ENCODE measurements at places on chromosomes 4 and X.
A peak's percentile ranks its signal among the peaks of the same experiment; 100 is the strongest.

DNA sequence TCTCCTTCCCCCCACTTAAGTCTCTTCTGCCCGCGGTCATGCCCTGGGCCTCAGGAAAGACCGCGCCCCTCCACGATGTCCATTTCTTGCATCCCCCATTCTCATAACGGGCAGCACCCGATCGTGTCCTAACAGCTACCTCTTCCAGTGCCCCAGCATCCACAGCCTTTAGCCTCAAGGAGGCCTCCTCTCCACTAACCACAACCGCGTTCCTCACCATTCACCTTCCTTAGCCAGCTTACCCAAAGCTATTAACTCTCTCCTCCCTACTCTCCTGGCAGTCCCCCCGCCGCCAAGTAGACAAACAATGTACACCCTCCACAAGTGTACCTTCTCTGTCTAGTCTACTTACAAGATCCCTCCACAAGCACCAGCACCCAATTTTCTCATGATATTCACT, 58.6 kb upstream of the PAGE5 start:
- DNase-seq: no peak

DNA sequence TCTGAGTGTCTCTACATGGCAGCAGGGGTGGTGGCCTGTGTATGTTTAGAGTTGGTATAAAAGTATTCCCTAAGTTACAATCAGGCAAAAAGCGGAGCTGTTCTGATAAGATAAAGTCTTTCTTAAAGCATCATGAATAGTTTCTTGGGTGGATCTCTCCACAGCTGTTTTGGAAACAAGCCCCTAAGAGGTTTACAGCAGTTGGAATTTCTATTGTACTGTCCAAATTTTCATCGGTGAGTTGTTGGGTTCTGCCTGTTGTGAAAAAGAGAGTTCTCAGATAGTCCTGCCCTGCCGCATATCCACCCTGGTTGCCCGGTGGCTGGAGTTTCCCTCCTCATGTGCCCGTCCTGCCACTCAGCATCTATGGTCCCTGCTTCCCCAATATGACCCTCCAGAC, 50.1 kb downstream of the C4orf51 start:
- DNase-seq: no peak

DNA sequence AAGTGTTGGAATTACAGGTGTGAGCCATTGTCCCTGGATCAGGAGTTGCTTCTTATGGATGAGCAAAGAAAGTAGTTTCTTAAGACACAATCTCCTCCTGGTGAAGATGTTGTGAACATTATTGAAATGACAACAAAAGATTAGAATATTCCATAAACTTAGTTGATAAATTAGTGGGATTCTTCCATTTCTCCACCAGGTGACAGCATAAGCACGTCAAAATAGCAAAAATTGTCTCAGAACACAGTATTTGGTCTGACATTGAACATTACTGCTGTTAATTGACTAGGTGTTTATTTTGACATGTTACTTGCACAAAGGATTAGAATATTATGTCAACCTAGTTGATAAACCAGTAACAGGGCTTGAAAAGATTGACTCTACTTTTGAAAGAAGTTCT, 21.6 kb downstream of the CLDN34 start:
- no peak for DNase-seq

DNA sequence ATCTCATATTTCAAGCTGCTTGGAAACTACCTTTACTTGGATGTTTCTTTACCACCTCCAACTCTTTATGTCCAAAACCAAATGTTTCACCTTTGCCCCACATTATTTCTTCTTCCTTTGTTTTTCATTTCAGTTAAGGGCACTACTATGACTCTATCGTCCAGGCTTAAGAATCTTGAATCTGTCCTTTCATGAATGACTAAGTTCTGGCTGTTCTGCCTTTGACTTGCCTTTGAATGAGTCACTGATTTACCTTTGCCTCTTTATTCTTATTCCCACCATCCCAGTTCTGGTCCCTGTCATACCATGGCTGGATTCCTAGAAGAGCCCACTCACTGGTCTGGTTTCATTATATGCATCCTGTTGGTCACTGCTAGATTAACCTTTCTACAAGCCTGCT, 30.6 kb upstream of the PLAC1 start:
- peak; percentile 91 for DNase-seq

DNA sequence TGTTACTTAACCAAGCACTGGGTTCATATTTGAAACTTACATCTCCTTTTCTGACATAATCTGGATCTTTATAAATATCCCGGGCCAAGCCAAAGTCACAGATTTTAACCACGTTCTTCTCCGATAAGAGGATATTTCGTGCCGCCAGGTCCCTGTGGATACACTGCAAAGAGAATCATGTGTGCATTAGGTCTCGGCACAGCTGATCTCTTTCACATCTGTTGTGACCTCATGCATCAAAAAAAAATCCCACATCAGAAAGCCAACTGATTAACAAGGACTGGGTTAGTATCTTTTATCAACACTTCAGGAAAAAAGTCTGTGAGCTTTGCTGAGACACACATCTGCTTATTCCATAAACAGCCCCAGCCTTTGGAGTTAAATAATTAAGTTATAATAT, 35.5 kb downstream of the KDR start:
- no peak for DNase-seq

DNA sequence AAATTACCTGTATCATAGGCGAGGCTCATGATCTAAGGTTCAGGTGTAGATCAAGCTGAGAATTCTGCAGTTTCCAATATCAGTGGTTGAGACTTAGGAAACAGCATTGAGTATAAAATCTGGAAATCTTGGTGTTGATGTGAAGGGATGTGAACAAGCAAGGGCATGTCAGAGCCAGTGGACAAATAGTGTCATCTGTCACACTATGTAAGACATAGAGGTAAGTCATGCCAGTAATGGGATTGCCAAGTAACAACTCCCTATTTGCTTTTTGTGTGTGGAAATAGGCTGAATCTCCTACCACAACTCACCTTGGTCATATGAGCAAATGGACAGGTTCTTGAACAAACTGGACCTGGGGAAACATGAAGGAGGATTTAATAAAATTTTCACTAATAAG, 334.5 kb upstream of the EMCN start:
- DNase-seq: no peak

- no peak for DNase-seq
Observed at GRCh38 chr4:16262188-16262587, 35.9 kb upstream of the TAPT1 start.

GRCh38 chr4:147724468-147725201, 7.3 kb upstream of the ARHGAP10 start:
- DNase-seq: no peak

GRCh38 chrX:149363965-149364364, 141.1 kb downstream of the IDS start:
- no peak for DNase-seq

DNA sequence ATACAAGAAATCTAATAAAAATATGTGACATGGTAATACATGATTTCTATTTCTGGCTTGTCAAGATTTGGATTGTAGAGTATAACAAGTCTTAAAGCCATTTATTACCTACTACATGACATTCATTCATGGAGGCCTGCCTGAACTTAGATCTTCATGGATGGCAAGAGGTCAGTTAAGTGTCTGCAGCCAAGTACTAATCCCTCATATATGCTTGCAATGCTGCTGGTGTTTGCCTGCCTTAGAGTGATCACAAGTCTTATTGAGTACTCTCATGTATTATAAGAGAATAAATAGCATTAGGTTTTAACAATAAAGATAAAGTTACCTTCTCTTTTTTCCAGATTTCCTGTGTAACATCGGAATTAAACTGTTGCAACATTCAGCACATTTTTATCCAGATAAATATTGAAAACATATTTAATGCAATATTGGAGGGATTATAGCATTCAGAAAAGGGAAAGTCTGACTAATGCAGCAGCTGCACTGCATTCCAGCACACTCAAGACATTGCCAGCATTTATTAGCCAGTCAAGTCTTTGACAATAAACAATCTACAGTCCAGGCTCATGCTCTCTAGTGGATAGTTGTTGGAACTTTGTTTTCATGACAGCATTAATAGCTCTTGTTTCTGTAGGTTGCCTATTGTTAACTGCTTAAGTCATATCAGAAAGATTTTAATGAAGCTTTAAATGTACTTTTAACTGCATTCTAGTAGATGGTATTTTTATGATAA, 737.1 kb downstream of the FAT4 start:
- peak; percentile 18 for DNase-seq

GRCh38 chrX:30835373-30835772, 53.7 kb downstream of the TAB3 start:
- no peak for DNase-seq

GRCh38 chr4:1367230-1367935, 20.4 kb downstream of the UVSSA start:
- DNase-seq: no peak

- no peak for DNase-seq
Observed at GRCh38 chrX:22043872-22044271, 11.7 kb downstream of the PHEX start.

DNA sequence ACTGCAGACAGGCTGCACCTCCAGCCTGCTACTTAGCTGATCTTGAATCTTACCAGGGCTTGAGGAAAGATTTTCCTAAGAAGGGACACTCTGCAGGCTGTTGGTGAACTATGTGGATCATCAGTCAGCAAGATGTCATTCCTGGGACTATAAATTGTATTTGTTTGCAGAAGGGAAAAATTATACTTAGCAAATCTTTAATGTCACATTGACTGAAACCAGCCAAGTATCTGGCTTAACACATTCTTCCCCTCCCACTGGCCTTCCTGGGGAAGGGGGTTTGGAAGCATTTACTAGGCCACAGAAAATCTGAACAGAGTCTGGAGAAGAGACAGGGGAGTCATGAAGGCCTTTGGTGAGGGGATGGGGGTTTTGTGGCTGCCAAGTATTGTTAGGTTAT, 156.7 kb upstream of the EOLA2 start:
- DNase-seq: no peak

All from HT1080 (cell line).